IPS DF 6.9 (cell line): ENCODE measurements at places on chromosomes 5 and 9.

- no peak for DNase-seq
These were observed 6.4 kb downstream of the TMC1 start for GRCh38 chr9:72527801-72528195.

DNA sequence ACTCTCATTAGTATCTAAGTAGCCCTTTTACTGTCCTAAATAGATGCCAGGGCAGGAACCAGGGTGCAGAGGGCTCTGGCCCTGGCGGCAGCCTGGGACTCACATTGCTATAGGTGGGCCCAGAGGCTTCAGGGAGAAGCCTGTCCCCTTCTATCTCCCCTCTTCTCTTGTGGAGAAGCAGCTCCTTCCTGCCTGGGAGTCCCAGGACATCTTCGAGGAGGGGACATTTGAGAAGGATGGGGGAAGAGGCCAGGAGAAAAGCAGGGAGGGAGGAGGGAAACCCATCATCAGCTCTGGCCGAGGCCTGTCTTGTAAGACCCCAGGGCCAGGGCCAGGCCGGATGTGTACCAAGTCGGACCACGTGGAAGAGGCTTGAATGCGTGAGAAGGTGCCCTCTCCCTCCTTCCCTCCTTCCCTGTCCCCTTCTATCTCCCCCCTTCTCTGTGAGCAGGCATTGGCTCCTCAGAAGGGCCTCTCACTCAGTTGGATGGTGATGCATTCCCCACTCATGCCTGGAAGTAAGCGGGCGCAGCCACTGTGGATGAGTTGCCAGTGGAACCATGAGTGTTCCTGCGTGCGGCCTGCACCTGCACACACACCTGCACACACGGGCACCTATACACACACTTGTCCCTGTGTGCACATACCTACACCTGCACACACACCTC is 20.7 kb upstream of the LPCAT1 start:
- no peak for DNase-seq

DNA sequence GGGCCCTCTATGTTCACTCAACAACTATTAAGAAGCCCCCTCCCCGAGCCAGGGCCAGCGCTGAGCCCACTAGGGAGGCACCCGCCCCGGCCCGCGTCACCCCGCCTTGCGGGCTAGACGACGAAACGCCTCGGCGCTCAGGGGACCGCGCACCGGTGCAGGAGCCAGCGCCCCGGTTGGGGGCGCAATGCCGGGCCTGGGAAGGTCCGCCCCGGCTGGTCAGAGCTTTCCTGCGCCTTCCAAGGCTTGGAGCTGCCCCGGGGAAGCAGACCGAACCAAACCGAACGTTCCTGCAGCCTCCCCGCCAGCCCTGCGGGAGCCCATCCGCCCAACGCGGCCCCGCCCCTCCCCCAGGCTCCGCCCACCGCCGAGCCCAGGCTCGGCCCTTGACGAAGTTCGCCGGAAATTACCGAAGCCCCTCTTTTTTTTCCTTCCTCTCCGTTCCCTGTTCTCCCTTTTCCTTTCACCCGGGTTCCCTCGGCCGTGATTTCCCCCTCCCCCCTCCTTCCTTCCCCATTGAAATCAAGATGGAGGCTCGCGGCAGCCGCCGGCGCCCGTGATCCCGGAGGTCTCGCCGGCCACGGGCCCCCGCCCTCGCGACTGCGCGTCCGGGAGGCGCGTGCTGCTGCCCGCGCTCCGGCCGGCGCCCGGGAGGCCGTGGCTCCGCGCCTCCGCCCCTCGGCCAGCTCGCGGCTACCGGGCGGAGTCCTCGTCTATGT is at the start of gene TRIO:
Gene TRIO, plus strand, starts transcription at position 516 of the 719 bp plus-strand sequence. CDS start 384 bp downstream, outside the sequence.
- DNase-seq, result peak; percentile 57

DNA sequence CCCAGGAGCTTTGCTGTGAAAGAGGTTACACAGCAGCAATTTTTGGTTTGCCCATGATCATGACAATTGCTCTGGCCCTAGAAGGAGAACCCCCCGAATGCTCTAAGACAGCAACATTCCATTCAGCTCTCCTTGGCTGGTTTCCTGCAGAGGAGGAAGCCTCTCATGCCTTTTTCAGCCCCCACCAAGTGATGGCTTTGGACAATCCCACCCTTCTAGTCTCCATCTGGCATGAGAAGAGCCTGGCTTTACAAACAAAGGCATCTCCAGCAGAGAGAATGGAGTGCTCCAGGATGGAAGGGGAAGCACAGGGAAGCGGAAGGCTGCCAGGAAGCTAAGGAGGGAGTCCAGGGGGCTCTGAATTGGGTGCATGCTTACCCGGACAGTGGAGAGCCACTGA is 98.4 kb downstream of the CRB2 start:
- DNase-seq, result no peak

- DNase-seq, result no peak
These were observed 408.2 kb upstream of the TUSC1 start for GRCh38 chr9:26086396-26086795.

DNA sequence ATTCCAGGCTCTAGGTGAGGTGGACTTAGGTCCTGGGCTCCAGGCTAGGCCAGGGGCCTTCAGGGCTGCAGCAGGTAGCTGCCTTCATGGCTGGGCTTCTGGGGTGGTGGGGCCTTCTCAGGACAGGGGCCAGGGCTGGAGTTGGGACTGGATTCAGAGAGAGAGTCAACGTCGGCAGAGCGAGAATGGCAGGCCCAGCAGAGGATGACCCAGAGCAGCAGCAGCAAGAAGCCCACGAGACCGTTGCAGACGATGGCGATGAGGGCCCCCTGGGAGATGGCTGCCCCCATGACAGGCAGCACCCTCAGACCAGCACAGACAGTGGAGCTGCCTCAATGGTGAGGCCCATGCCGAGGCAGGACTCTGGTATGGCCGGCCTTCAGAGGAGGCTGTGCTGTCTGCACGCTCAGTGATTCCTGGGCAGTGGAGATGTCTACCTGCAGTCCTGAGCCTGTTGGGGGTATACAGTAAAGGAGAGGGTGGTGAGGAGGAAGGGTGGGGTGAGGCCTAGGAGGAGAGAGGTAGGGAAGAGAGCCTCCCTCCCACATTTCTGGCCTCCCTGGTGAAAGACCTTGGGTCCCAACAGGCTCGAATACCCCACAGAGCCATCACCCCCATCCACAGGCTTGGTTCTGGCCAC is 1.3 kb downstream of the ENHO start:
- DNase-seq, result no peak

- DNase-seq, result no peak
These were observed 82.4 kb upstream of the TNFAIP8 start for GRCh38 chr5:119273391-119273839.

- DNase-seq, result peak; percentile 20
These were observed 795 bp upstream of the PJA2 start for GRCh38 chr5:109410389-109411148.

- DNase-seq, result peak; percentile 33
These were observed 118.4 kb downstream of the ARHGAP26 start for GRCh38 chr5:142888469-142889085.

DNA sequence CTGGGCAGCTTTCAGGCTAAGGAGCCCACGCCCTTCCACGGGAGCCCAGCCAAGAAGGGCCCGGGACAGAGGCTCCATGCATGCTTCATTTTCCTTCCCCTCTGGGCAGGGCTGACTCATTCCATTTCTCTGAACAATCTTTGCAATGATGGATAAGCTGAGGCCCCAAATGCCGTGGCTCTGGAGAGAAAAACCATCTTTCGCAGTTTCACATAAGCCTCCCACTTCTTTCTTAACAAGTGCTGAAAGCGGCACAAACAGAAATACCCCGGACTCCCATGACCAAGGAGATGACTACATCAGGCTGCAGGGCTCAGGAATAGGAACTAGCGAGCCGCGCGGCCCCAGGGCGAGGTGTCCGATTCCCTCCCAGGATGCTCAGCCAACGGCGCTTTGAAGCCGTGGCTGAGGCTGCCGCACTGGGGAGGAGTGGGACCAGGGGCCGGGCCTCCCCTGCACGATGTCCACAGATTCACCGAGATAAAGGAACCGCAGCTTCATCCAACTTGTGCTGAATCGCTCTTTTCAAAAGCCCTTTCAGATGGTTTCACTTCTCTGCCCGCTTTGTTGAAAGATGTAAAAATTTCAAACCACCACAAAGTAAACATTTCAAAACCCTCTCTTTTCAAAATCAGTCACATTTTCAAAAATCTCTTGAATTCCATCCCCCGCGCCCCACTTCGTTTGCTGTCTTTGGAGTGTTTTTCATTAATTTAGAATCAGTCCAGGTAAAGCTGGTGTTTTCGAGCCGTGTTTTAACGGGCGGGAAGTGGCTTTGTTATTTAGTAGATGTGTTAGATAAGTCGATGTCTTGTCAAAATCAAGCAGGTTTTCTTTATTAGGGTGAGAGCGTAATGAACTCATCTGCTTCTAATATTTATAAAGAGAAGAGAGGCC is 96.5 kb upstream of the LMX1B start:
- DNase-seq, result no peak

DNA sequence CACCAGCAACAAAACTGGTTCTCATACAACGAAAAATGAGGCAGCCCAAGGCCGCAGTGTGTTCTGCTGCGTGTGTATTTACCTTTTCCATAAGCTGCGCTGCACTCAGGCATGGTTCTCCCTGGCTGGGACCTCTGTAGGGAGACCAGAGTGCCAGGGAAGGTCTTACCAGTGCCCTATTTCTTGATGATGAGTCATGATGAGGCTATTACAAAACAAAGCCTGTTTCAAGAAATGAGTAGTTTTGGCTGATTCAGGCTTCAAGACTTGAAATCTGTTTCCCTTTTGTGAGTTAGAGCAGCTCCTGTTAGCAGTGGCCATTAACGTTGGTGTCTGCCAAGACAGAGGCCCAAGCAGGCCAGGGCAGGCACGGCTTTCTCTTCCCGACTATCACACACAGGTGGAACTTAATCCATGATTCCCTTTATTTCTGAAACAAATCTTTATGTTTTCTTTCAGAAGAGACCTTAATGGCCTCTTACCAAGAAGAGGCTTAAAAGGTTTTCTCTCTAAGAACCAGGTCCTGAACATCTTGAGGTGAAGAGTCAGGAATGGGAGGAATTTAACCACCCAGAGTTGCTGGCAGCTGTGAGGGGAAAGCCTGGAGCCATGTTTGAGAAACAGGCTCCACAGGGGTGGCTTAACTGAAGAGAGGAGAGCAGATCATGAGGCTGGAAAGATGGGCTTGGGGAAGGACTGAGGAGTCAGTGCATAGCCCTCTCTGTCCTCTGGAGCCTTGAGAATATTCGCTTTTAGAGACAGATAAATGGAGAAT is 41.4 kb upstream of the TIFAB start:
- no peak for DNase-seq

DNA sequence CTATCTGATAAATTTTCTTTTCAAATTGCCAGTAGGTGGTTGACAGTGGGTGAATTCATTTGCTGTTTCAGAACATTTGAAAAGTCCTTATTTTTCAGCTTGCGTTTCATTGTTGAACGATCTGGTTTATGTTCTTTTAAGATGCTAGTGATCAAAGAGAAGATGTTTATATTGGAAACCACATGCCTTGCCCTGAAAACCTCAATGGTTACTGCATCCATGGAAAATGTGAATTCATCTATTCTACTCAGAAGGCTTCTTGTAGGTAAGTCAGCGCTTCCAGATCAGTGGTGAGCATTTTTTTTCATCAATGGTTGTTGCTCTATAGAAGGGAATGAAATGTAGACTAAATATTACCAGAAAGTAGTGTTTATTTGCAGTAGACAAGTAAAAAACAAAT is 16.6 kb upstream of the CAVIN4 start:
- DNase-seq, result no peak
